ENCODE measurements at places on chromosomes 12 and 14. TPM values are rescaled to one million over a fixed set of nuclear protein-coding genes. Genes with fewer than 3 reads are reported as not detected.

Gene SPTB
- total RNA-seq = not detected

Gene FSCB
- not detected for total RNA-seq

Gene MGAT2
- 32.5 TPM for total RNA-seq

Gene ADAM21
- 0.13 TPM for total RNA-seq

Gene ARHGEF40
- total RNA-seq = 3.3 TPM

Gene RNASE3
- not detected for total RNA-seq

Gene KRT80
- 14.7 TPM for total RNA-seq

Gene PRKAG1
- 93.7 TPM for total RNA-seq

Gene FZD10
- 0.77 TPM for total RNA-seq

Gene CLEC4E
- not detected for total RNA-seq

Gene SSTR1
- total RNA-seq = not detected

Gene HCAR3
- total RNA-seq = 0.77 TPM

Gene STRAP
- 90.8 TPM for total RNA-seq

Gene PRORP
- 24.5 TPM for total RNA-seq

Gene OR10G3
- not detected for total RNA-seq

Gene SIX6
- total RNA-seq = not detected

Gene CIDEB
- total RNA-seq = 3.9 TPM

Gene PRIM1
- total RNA-seq = 3.7 TPM

Gene LRRC10
- not detected for total RNA-seq

Gene PRH2
- not detected for total RNA-seq

Gene DPY19L2
- total RNA-seq = under 0.01 TPM

Gene SIRT4
- total RNA-seq = 1.3 TPM

Gene RILPL2
- 3.9 TPM for total RNA-seq

Gene PRR4
- 0.53 TPM for total RNA-seq

Gene ARID4A
- total RNA-seq = 7.2 TPM

Gene DBX2
- not detected for total RNA-seq

Gene P3H3
- 20.0 TPM for total RNA-seq

Gene CLECL1
- total RNA-seq = not detected

Gene KRT82
- total RNA-seq = not detected

Gene SLCO1B1
- total RNA-seq = not detected

Gene KCNJ8
- not detected for total RNA-seq

Gene CEBPE
- not detected for total RNA-seq

Gene CLEC2A
- total RNA-seq = not detected

Gene NTS
- not detected for total RNA-seq

Gene KLRC3
- total RNA-seq = not detected

Gene AMHR2
- not detected for total RNA-seq

Gene AQP6
- total RNA-seq = not detected

Gene SMAGP
- 7.4 TPM for total RNA-seq

Gene CCND2
- total RNA-seq = 123 TPM

Gene EIF4B
- total RNA-seq = 2,183 TPM

Gene RIN3
- 2.9 TPM for total RNA-seq

Gene KCNMB4
- 0.26 TPM for total RNA-seq

Gene CAPZA3
- not detected for total RNA-seq

Gene EID3
- 1.9 TPM for total RNA-seq

Gene EIF2B1
- total RNA-seq = 47.4 TPM

Gene SERPINA9
- not detected for total RNA-seq

Gene PRKD1
- total RNA-seq = 1.0 TPM

Gene NEUROD4
- total RNA-seq = not detected

Gene ST8SIA1
- total RNA-seq = 0.13 TPM

Gene TAS2R9
- not detected for total RNA-seq

Gene SLC7A8
- 1.1 TPM for total RNA-seq

Gene PLCZ1
- not detected for total RNA-seq

Gene IFNG-AS1
- total RNA-seq = not detected

Gene EPYC
- total RNA-seq = not detected

All from bronchial epithelial cell (primary cell).